Renal pelvis (tissue), 12 donors: ENCODE measurements at places on chromosomes 16 and 17.

GRCh38 chr17:48973806-48974205, 5.4 kb upstream of the GIP start:
- no peak for DNase-seq

- no peak for DNase-seq
These were observed 267.2 kb upstream of the CDH5 start for GRCh38 chr16:66099306-66099705.

- DNase-seq: no peak
These were observed 5.4 kb upstream of the SLC5A10 start for GRCh38 chr17:18946536-18946935.

DNA sequence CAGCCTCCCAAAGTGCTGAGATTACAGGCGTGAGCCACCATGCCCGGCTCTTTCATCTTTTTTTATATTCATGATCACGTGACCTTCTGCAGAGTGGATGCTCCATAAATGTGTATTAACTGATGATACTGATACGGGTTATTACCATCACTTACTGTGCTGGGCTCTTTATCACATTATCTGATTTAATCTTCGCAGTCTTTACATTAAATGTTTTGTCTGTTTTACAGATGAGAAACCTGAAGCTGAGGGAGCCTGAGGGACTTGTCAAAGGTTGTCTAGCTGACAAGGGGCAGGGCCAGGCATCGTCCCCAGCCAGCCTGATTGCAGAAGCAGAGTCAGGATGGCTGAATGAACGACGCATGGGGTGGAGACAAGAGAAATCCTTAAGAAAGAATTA, 104.4 kb downstream of the NTN1 start:
- DNase-seq: no peak

DNA sequence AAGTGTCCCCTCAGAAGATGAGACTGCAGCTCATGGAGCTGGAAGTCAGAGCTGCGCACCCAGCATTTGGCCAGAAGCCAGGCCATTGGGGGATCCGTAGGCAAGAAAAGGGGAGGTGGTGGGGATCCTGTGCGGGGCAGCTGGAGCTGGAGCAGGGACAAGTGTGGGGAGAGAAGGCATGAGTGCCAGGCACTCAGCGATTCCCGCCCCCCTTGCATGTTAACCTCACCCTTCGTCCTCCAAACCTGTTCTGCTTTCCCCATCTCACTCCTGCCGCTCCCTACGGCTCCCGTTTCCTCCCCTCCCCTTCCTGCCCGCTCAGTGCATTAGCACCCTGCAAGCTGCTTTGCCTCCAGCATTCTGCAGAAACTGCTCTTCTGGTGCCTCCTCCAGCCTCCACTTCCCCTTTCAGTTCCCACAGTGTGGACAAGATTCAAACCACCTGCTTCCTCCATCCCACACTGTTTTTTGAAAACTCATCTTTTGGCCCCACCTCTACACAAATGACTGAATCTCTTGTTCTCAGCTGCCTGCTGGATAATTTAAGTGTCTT, 5.6 kb downstream of the ALOX15 start:
- DNase-seq: no peak

DNA sequence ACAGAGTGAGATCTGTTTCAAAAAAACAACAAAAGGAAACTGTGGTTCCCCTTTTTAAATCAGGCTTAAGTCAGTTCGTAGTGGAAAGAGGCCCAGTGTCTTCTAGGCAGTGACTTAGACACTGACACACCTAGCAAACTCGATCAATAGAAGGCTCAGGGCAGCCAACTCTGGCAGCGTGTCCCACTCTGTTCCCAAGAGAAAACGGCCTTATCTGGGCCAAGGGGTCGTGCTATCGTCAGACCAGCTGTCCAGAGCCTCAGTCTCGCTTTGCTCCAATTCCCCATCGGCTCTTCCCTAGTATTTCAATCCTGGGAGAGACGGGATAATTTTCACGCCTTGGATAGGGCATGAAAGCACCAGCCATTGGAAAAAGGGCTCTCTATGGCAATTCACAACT, 72.9 kb downstream of the SLC5A11 start:
- DNase-seq: no peak

DNA sequence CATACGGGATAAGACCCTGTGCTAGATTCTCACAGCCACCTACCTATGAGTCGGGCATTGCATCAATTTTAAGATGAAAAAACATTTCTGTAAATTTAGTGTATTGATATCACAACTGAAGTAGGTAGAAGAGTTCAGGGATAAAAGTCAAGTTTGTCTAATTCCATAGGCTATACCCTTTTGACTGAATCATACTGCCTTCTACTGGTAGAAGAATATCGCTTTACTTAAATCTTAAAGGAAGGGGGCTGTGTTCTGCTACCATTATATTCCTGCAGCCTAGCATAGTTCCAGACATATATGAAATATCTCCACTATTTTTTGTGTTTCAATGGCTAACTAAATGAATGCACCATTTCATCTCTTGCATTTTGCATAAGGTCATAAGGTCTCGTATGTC, 1128.6 kb downstream of the CDH8 start:
- DNase-seq: no peak
